PC-9 (cell line): ENCODE measurements at places on chromosomes 3 and 15.

DNA sequence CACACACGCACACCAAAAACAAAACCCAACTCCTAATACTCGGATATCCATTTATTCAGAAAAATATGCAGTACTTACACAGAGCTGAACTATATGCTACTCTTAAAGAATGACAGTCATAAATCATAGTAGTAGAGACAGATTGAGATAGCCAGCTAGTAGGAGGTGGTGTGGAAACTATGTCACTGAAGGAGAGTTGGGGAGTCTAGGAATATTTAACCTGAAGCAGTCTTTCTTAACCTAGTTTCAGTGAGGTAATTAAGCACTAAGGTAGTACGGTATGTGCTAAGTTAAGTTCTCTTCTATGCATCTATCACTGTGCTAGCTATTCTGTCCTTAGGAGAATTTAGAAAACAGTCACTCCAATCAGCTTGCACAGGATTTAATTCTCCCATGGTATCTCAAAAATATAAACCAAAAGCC, 54.2 kb downstream of the ANKRD28 start:
- no peak for DNase-seq

DNA sequence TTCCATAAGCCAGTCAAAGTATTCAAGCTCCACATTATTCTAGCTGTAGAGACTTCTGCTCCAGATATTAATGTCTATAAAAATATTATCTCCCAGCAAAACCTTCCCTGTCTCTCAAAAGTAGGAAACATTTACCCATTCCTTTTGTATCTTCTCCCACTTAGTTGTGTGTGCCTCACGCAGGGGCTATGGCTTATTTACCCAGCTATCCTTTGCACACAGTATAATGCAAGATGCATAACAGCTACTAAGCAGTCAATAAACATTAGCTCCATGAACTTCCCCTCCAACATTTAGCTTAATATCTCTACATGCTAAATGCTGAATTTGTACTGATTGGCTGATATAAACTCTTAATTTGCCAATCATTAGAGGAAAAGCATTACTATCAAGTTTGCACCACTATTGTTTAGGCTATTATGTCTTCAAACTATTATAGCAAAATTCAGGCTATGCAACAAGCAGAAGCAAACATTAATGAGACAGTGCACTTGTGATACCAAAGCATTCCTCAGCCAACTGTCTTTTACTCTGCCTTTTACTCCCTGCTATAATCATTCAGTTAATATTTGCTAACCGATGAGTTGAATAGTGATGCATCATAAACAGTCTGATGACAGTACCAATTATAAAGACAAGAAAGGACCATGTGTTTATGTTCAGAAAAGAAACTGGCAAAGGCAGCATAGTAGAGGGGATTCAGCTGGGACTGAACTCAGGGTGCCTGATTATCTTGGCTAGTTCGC, 81.2 kb downstream of the PLCH1 start:
- DNase-seq: no peak

- peak; percentile 17 for DNase-seq
These were observed 209.0 kb upstream of the ALCAM start for GRCh38 chr3:105157766-105158085.

- no peak for DNase-seq
These were observed 192.4 kb upstream of the IL12A start for GRCh38 chr3:159796226-159796625.

- no peak for DNase-seq
These were observed 349.3 kb downstream of the MAGI1 start for GRCh38 chr3:65689436-65689835.

- no peak for DNase-seq
These were observed 21.6 kb downstream of the BUB1B start for GRCh38 chr15:40182358-40183029.

- DNase-seq: no peak
These were observed 124.1 kb upstream of the IQSEC1 start for GRCh38 chr3:13197281-13197680.

- DNase-seq: no peak
These were observed 44.0 kb downstream of the ADAMTS17 start for GRCh38 chr15:100297812-100298211.

GRCh38 chr15:88144921-88145653, 111.5 kb downstream of the NTRK3 start:
- DNase-seq: no peak

DNA sequence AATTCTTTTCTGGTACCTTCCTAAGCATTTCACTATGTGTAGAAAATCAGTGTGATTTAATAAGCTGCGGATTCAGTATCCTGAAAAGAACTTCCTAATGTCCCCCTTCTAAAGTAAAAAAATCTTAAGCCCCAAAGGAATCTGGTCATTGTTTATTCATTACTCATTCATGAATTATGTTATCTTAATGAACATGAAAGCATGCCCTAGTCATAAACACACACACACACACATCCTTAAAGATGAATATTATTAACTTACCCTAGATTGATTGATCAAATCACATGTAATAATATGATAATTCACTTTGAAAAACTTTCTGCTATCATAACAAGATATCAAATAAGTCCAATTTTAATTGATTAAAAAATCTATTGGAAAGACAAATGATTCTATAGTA, 96.4 kb upstream of the BFSP2 start:
- no peak for DNase-seq

GRCh38 chr15:62505762-62506161, 340.7 kb upstream of the C2CD4B start:
- no peak for DNase-seq

- DNase-seq: no peak
These were observed 150.2 kb downstream of the TP63 start for GRCh38 chr3:189781415-189781814.

DNA sequence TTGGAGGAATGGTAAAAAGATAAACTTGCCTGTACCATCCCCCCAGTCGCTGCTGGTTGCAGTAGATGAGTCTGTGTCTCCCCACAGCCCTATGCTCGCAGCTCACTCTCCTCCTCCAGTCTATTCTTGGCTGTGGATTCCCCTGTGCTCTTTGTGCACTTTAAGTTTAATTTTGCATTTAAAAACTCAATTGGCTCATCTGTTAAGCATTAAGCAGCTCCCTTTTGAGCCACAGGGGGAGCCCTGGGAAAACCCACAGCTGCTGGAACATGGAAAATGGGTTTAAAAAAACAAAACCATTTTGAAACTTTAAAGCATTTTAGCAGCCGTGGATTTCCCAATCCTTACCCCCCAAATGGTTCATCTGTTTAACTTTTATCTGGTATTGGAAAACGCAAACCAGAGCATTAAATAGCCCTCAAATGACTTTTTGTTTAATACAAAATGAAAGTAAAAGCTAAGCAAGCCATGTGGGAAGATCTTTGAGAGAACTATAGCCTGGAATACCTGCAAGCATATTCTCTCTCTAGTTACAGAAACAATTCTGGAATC, 536.9 kb downstream of the ZIC1 start:
- DNase-seq: peak; percentile 25

- DNase-seq: no peak
These were observed 48.8 kb upstream of the PLXNA1 start for GRCh38 chr3:126934031-126934531.

GRCh38 chr3:117135207-117135606, 425.6 kb downstream of the TUSC7 start:
- DNase-seq: no peak

- peak; percentile 69 for DNase-seq
These were observed 89.7 kb downstream of the AQP9 start for GRCh38 chr15:58227706-58228543.

DNA sequence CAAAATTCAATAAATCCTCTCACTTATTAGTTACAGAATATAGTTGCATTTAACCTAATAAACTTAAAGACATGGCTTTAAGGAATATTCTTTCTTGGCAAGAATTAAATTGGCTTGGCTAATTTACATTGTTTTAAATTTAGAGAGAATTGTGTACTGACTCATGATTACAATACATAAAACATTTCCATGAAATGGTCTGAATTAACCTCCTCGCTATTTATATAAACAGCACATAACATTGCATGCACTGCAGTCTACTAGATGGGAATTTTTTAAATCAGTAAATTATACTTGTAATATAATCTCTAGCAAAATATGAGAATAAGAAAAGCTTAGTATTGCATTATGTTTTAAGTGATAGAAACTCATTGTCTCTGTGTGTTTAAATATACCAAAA, 268.9 kb downstream of the SHOX2 start:
- no peak for DNase-seq

DNA sequence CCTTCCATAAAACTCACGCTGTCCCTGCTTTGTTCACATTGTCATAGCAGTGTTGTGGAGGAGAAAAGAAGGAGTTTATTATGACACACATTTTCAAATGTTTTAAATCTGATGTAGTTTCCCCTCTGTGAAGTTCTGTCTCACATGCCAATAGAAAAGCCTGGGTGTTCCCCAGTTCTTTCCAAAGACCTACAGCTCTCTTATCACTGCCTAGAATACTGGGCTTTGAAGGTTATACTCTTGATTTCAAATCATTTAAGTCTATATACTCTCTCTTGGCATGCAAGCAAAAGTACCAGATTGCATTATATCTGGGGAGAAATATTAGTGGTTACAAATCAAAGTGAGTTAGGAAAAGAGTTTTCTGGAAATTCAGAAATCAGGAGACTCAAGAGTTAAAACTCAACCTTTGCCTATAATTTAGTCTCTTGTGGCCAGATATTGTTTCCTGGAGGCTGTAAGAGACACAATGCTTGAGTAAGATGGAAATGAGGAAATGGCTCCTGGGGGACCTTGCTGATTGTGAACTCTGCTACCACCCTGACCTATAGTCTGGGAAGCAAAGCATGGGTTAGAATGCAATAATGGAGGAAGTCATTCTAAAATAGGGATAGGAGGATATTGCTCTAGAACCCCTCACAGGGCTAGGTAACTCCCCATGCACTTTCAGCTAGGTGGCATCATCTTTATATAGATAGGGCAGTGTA, 182.8 kb downstream of the KCNAB1 start:
- no peak for DNase-seq

DNA sequence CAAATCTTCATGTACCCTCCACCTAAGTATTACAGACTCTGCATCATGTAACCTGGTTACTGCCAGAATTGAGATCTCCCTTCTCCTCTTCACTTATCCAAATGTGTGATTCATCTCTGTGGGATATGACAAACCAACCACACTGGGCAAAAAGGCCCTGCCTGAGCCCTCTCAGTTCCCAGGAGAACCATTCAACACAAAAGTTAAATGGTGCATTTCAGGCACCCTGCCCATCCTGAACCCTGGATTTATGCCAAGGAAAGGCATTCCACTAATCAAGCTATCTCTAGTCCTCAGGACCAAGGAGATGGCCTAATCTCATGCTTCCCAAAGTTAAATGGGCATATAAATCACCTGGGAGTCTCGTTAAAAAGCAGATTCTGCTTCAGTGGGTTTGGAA, 108.5 kb downstream of the TNIK start:
- peak; percentile 89 for DNase-seq

GRCh38 chr3:120341658-120342346, 7.4 kb downstream of the LRRC58 start:
- DNase-seq: no peak

DNA sequence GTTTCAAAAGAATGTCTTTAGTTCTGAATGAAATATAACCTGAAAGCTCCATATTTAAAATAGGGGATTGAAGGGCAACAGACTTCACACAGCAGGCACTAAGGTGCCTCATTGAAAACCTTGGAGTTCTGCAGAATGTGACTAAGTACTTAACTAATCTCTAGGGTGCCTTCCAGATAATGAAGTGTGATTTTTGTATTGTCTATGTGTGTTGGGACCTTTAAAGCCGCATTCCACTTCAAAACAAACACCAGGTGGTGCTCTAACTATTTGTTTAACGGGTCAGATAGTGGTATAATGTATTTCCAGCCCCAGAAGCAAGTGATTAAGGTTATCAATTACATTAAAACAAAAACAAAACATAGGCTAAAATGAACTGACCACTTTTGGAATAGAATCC, 28.0 kb downstream of the TFG start:
- no peak for DNase-seq

DNA sequence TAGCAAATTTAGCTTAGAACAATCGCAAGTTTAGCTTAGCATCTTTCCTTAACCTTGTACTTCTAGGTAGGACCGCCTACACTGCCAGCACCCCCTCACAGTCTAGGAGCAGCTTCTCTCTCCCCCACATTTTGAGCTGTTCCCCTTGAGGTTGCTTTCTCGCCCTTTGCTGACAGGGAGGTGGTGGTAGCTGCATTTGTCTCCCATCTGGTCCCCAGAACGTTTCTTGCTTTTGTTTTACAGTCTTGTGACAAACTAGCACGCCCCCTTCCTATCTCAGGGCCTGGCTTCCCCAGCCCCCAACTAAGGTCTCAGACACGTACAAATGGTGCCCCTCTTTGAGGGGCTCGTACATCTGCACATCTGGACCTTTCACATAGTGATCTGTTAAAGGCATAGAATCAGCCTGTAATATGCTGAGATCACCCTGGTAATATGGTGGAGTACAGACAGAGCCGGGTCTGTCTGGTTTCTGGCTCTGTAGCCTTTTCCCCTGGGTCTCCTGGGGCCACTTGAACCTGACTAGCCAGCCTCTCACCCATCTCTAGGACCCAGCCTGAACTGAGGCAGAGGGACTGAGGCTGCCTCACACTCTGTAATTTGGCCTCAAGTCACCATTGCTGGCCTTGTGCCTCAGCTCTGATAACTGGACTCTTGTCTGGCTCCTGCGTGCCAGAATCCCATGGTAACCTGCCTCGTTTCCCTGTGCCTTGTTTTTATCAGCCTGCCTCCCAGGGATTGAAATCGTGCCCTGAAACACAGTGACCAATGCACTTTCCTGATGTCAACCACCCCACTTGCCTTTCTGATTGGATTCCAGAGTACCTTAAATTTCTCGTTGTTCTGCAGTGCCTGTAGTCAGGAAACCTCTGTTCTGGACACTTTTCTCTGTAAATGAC, 27.7 kb downstream of the CRTC3 start:
- DNase-seq: no peak

DNA sequence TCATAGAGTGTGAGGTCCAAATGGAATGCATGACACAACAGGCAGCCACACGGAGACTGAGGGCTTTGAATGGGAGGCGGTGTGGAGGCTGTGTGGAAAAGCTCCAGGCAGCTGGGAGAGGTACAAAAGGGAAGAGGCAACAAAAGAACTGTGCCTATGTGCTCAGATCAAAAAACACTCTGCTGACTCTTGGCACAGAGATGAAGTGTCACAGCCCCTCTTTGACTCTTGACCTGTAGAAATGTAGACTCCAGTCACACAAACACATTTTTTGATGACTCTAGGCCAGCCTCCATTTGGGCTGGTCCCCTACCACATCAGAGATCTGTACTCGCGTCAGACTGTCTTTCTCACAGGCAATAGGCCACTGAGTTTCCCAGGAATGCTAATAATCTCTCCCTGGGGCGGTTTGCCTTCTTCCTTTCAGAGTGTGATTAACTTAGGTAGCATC, 456.0 kb downstream of the TUSC7 start:
- DNase-seq: no peak

GRCh38 chr3:52857133-52857532, 22.3 kb upstream of the MUSTN1 start:
- DNase-seq: no peak

GRCh38 chr15:92924216-92924615, 24.1 kb downstream of the CHD2 start:
- no peak for DNase-seq

- DNase-seq: no peak
These were observed 13.8 kb upstream of the NUP210 start for GRCh38 chr3:13433912-13434311.

GRCh38 chr15:25504307-25504706, 65.5 kb upstream of the UBE3A start:
- no peak for DNase-seq
